ENCODE measurements at places on chromosomes 16 and 17.
A peak's percentile ranks its signal among the peaks of the same experiment; 100 is the strongest.

DNA sequence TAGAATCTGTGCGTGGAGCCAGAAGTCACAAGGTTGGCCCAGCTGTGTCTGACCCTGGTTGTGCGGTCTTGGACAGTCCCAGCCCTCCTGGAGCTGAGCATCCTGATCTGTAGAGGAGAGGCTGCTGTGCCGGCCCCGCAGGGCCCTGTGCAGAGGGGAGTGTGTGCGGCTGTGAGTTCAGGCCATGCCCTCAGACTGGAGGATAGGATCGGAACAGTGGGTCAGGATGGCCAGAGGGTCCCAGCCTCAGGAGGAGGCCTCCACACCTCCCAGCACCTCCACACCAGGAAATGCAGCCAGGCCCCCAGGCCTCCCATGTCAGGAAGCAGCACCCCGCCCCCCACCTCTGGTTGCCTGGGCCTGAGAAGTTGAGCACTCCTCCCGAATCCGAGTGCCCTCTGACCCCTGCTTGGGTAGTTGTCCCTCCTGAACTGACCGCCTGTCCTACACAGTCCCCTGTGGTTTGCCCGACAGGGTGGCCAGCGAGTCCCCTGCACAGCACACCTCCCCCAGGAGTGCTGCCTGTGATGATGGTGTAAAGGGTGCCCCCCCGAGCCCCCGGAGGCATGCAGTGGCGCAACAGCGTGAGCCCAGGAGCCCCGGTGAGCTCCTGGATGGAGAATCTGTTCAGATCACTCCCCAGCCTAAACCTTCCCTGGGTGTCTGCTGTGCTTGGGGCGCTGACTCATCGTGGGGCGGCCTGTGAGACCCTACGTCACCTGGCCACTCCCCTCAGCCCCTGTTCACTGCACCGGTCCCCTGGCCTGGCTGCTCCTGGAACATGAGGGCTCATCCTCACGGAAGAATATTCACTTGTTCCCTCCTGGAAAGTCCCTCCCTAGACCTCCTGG, 285.2 kb downstream of the SEC14L1 start:
- DNase-seq, result peak; percentile 56

GRCh38 chr16:54444851-54445458, 158.4 kb upstream of the IRX3 start:
- no peak for DNase-seq

DNA sequence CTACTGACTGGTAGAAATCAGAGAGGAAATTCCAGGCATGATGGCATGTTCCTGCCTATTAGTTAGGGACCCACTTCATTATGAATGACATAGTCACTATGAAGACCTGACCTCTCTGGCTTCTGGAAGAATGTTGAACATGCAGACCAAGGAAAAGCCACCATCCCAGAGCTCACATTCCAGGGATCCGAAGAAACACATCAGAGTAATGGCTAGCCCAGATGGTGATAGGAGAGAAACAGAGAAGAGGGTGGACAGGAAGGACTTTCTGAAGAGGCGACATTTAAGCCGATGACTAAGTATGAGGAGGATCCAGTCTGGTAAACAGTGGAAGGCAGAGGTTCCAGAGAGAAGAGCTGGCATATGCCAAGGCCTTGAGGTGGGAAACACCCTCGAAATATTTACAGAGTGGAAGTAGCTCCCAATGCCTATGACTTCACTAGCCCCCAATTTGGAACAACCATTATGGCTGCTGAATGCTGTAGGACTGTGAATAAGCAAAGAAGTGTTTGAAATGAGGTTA, 216.2 kb downstream of the RBFOX1 start:
- DNase-seq, result no peak

- DNase-seq, result no peak
Measured at GRCh38 chr16:20931066-20931600, 30.6 kb downstream of the LYRM1 start.

DNA sequence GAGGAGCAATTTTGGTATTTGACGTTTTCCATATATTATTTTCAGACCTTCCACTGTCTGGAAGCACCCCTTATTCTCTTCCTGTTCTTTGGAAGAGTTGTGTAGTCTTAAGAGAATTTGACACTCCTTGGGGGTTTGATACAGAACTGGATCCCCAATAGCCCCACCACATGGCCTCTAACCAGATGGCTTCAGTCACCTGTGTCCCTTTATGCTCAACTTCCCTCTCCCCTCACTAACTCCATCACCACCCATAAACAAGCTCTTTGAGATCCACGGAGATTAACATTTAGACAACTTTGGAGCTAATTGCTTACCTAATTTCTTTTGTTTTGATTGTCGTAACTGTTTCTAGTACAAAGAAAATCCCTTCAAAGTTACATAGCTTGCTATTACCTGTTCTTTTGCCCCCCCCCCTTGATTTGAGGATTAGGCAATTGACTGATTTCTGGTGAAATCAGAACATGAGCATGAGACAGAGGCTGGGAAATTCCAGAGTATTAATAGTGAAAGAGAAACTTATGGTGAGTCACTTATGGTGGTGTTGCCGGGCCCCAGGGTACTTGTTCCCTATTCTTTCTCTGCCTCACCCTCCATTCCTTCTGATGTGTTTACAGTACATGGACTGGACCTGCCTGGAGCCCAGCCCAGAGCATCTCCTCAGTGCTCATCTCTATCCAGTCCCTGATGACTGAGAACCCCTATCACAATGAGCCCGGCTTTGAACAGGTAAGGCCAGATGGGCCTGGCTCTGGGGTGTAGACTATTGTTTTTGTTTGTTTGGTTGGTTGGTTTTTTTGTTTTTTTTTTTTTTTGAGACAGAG, 7.5 kb downstream of the UBE2Z start:
- DNase-seq, result no peak

DNA sequence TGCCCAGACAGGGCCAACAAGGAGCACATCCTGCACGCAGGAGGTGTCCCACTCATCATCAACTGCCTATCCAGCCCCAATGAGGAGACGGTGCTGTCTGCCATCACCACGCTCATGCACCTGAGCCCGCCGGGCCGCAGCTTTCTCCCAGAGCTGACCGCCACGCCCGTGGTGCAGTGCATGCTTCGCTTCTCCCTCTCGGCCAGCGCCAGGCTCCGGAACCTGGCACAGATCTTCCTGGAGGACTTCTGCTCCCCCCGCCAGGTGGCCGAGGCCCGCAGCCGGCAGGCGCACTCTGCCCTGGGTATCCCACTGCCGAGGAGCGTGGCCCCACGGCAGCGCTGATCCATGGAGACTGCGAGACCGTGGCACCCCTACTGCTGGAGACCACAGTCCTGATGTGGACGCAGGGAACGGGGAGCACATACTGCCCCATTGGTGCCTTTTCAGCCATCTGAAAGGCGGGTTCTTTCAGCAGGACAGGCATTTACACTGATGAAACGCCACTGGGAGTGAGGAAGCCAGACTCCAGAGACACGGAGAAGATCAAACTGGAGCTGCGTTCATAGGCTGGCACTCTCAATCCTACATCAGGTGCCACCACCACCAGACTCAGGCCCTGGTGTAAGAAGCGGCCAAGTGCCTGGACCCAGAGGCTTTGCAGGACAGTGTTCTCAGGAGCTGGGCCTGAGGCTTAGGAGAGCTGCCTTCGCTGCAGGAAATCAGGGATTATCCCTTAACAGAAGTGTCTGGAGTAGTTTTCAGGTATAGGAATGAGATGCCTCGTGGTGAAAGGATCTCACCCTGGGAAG, 2.6 kb downstream of the NT5C start:
- no peak for DNase-seq

GRCh38 chr17:8732406-8733085, 12.1 kb downstream of the CCDC42 start:
- no peak for DNase-seq

DNA sequence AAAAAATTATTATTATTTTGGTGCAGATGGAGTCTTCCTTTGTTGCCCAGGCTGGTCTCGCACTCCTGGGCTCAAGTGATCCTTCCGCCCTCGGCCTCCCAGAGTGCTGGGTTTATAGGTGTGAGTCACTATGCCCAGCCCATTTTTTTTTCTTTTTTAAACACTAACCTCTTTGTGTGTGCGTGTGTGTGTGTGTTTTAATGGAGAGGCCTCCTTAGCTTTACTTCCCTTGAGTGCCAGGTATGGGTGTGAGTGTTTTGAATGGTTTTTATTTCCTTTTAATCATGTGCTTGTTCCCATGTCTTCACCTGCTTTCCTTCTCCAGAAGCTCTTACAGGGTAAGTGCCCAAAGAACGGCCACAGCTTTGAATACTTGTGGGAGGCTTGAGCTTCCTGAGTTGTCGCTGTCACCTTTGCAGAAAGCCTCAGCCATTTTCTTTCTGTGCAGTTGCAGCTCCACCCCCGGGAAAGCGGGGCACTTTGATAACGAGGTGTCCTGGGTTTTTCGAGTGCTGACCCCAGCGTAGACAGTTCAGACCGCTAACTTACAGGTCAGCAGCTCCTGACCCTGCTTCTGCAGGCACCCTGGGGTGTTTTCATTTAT, 22.6 kb downstream of the AKAP1 start:
- no peak for DNase-seq

Data from stimulated activated CD8-positive, alpha-beta memory T cell treated with anti-CD3 and anti-CD28 coated beads, Interleukin-15, amount 100 ng/mL, for 4 hours (primary cell).